ENCODE measurements at places on chromosomes 7 and 10. TPM values are rescaled to one million over a fixed set of nuclear protein-coding genes. Genes with fewer than 3 reads are reported as not detected.

The GRB10 gene
- 43.7 TPM for polyA plus RNA-seq

The IL6 gene
- 16.5 TPM for polyA plus RNA-seq

The TCAF2 gene
- 6.4 TPM for polyA plus RNA-seq

The TRIL gene
- 0.78 TPM for polyA plus RNA-seq

The CALML5 gene
- not detected for polyA plus RNA-seq

The ZNF212 gene
- polyA plus RNA-seq = 3.3 TPM

The IFIT5 gene
- 1.0 TPM for polyA plus RNA-seq

The CNNM1 gene
- not detected for polyA plus RNA-seq

The IDE gene
- 10.7 TPM for polyA plus RNA-seq

The SFMBT2 gene
- polyA plus RNA-seq = 0.08 TPM

DNA sequence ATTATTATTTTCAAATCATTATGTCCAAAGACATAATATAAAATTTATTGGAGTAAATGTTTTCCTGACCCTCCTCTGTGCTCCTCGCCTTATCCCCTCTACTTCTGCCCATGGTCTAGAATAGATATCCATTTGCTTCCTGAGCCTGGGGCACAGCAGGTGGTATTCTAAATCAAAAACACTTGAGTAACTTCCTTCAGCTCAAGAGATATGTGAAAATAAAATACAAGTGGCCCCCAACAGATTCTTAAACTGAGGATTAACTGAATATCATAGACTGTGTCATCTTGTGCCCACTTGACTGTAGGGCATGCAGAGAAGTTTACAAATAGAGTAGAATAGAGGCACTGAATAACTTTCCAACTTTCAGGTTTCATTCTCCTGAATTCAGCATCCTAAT lies 59.1 kb downstream of the HGF start:
- no peak overlapping the region for H3K4me3 ChIP-seq
- H3K36me3 ChIP-seq = no peaks in the 10 kb centered on the region
- H3K27me3 ChIP-seq = no peaks in the 10 kb centered on the region
- no peak for DNase-seq
- H3K27ac ChIP-seq = no peak overlapping the region
- H3K4me1 ChIP-seq = no peaks in the 10 kb centered on the region

GRCh38 chr7:32164341-32164996 lies 94.3 kb upstream of the PDE1C start:
- no peaks in the 10 kb centered on the region for H3K36me3 ChIP-seq
- no peak overlapping the region for H3K4me3 ChIP-seq
- DNase-seq = peak; percentile 70
- peaks cover 26% of the 10 kb centered on the region for H3K4me1 ChIP-seq

DNA sequence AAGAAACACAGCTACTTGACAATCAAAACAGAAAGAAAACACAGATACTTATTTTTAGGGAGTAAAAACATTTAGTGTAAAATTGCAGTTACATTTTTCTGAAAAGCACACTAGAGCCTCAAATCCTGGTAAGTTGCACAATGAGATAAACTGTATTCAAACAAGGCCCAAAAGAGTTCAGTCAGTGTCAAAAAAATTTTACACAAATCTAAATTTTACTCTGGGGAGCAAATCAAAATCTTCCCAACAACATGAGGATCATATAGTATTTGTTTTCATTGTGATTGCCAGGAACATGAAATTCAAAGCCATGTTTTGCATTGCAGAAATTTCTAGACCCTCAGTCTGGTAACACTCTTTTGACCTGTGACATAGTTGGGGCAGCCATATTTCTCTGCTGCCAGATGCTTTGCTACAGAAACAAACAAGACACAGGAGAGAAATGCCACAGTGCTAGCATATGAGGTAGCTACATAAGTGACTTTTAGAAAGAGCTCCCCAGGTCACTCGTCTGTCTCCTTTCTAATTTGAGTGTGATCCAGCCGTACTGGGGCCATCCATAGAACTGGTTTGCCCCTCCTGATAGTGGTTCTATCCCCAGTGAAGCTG lies 49.6 kb downstream of the PDE1C start:
- no peak overlapping the region for H3K27ac ChIP-seq
- no peak for DNase-seq
- no peaks in the 10 kb centered on the region for H3K36me3 ChIP-seq
- no peaks in the 10 kb centered on the region for H3K4me1 ChIP-seq
- no peaks in the 10 kb centered on the region for H3K27me3 ChIP-seq

- peak; percentile 77 for DNase-seq
- peak overlapping the region; percentile 65 for H3K27ac ChIP-seq
- H3K4me3 ChIP-seq = no peak overlapping the region
- H3K36me3 ChIP-seq = no peaks in the 10 kb centered on the region
Measured at GRCh38 chr7:120583899-120584586, 273.9 kb downstream of the TSPAN12 start.

DNA sequence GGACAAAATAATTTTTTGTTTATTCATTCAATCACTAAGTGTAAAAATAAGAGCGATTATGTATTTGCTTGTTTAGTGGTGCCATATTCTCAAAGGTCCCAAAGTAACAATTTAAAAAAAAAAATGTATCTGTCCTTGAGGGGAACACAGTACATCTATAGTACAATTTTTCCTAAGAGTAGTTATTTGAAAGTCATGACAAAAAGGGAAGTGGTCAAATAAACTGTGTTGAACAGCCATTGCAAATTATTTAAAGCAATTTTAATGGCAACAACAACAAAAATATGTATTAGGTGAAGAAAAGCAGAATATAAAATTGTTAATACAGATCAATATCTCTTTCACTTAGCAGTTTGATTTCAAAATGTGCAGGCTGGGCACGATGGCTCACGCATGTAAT lies 943.5 kb downstream of the CNTNAP2 start:
- H3K4me1 ChIP-seq = no peaks in the 10 kb centered on the region
- no peaks in the 10 kb centered on the region for H3K27me3 ChIP-seq
- H3K27ac ChIP-seq = no peak overlapping the region
- H3K36me3 ChIP-seq = no peaks in the 10 kb centered on the region

- peaks cover 39% of the 10 kb centered on the region for H3K4me1 ChIP-seq
- peak; percentile 63 for DNase-seq
- H3K4me3 ChIP-seq = peak overlapping the region; percentile 79
- H3K27ac ChIP-seq = peak overlapping the region; percentile 93
Measured at GRCh38 chr10:14010101-14010558, 320.6 kb downstream of the FRMD4A start.

GRCh38 chr10:102064868-102065560 lies at the start of gene HPS6:
Gene HPS6, plus strand, starts transcription at chr10:102065349. Its CDS starts 126 bp downstream, at chr10:102065475.
- peak; percentile 90 for DNase-seq
- H3K4me3 ChIP-seq = peak within 1 kb of the TSS; percentile 62
- no peaks in the 10 kb centered on the region for H3K36me3 ChIP-seq

- no peak for DNase-seq
- H3K27ac ChIP-seq = no peak overlapping the region
- no peaks in the 10 kb centered on the region for H3K36me3 ChIP-seq
- no peak overlapping the region for H3K4me3 ChIP-seq
- H3K27me3 ChIP-seq = no peaks in the 10 kb centered on the region
Measured at GRCh38 chr10:22854935-22855421, 72.9 kb upstream of the ARMC3 start.

DNA sequence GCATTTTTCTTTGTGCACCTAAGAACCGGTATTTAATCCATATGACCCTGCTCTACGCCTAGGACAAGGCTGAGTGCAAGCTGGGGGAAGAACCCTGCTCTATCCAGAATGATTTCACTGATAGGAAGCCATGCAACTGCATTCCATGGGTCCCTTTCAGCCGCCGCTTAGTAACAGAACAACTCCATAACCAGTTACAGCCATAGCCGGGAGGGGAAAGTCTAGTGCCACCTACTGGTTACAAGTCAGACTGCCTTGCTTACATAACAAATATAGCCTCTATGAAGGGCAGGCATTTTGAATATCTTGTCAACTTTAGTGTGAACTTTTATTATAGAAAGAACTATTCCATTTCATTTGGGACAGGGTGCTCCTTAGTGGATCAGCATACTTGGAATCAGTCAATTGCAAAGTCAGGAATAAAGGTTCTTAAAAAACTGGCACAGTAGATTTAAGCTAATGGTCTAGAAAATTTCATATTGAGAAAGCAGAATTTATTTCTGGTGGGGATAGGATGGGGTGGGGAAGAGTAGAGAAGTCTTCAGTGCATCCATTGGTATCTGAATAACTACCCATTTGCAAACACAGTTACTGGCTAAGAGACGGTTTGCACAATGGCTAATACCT lies 521.7 kb downstream of the ADRA2A start:
- H3K36me3 ChIP-seq = no peaks in the 10 kb centered on the region
- H3K4me3 ChIP-seq = no peak overlapping the region
- H3K4me1 ChIP-seq = no peaks in the 10 kb centered on the region
- H3K27me3 ChIP-seq = no peaks in the 10 kb centered on the region
- H3K27ac ChIP-seq = no peak overlapping the region

DNA sequence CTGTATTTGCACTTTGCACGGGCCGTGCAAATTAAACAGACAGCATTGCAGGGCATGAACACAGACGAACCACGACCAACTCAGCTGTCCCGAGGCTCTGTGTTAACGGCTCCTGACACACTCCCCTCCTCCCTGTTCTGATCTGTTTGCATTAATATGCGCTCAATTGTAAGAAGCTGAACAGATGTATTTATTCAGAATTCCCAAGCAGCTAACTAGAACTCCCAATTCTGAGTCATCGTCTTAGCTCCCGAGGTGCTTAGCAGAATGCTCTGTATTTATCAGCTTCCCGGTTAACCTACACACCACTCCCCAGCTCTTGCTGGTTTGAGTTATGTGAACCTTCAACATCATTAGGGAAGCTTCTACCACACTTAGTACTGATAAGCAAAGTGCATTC lies 286.4 kb downstream of the PTPRN2 start:
- H3K4me3 ChIP-seq = no peak overlapping the region
- no peak overlapping the region for H3K27ac ChIP-seq

DNA sequence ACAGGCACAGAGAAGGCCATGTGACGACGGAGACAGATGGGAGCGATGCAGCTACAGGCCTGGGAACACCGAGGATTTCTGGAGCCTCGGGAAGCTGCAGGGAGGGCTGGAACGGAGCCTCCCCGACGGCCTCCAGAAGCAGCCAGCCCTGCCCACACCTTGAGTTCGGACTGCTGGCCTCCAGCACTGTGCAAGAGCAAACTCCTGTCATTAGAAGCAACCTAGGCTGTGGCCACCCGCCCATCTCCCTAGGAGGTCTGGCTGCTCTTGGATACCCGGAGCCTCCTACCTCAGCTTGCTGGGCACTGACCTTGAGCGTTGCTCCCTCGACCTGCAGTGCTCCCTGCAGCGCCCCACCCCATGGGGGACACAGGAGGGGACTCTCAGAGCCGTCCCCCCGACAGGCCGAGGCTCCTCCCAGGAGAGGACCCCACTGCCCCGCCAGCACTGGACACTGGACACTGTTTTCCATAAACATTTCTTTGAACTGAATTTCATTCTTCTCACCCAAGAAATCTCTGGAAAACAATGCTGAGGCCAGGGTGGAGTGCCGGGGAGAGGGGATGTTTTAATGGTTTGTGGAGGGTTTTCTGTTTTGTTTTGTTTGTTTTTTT lies 22.5 kb upstream of the TNRC18 start:
- DNase-seq = no peak
- H3K27ac ChIP-seq = no peak overlapping the region
- H3K4me3 ChIP-seq = no peak overlapping the region
- H3K4me1 ChIP-seq = no peaks in the 10 kb centered on the region

GRCh38 chr7:139937715-139938114 lies 108.7 kb downstream of the TBXAS1 start:
- H3K27me3 ChIP-seq = no peaks in the 10 kb centered on the region
- no peaks in the 10 kb centered on the region for H3K36me3 ChIP-seq
- H3K4me1 ChIP-seq = peaks cover 3% of the 10 kb centered on the region
- H3K4me3 ChIP-seq = no peak overlapping the region
- peak; percentile 13 for DNase-seq
- no peak overlapping the region for H3K27ac ChIP-seq

DNA sequence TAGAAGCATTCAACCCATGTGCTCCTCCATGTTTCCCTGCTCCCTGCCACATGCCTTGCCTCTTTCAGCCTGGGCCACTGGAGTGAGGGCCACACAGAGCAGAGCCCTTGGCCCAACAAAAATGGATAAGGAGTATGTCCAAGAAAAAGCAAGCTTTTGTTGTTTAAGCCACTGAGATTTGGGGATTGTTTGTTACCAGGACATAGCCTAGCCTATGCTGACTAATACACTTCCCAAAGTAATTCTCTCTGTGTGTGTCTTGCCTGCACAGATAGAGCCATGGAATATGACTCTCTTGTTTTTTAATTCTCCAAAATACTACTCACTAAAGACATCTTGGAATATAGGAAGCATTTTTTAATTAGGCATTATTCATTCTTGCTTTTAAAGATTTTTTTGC lies 13.5 kb upstream of the ITIH2 start:
- no peaks in the 10 kb centered on the region for H3K36me3 ChIP-seq
- DNase-seq = no peak
- no peaks in the 10 kb centered on the region for H3K27me3 ChIP-seq
- no peak overlapping the region for H3K4me3 ChIP-seq

DNA sequence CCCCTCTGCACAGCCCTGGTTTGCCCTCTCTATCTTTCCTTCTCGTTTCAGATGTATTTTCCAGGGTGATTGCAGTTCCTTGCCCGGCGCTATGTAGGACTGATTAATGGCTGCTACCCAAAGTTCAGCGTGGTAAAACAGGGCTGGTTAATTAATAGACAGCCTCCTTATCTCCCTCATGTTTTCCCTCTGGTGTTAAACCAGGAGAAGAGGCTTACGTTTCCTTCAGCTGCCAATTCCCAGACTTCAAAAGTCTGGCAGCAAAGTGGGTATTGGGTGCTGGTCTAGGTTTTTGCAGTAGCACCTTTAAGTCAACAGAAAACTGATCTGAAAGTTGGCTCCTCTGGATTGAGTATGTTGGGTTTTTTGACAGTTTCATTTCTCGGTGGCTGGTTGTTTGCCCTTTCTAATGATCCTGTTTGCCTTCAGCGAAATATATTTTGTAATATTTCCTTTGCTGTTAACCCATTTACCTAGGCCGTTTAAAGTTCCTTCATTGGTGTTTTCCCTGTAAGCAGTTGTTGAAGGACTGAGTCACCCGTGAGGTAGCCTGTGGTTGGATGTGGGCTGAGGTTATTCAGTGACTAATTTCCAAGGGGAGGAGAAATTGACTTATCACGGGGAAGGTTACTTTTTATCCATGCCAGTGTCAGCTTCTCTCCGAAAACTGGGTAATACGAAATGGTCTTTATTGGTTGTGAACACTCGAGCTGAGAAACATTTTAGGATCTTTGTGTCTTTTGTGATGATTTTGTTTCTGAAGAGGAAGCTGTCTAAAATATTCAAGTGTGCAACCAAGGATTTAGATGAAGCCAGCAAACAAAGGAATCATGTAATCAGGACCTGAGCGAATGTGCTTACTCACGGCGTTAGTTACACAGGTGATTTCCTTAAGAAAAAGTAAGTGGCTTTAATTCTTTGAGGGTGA lies 257.2 kb downstream of the KIAA1217 start:
- DNase-seq = no peak
- peaks cover 6% of the 10 kb centered on the region for H3K4me1 ChIP-seq
- no peak overlapping the region for H3K27ac ChIP-seq
- H3K36me3 ChIP-seq = no peaks in the 10 kb centered on the region
- no peaks in the 10 kb centered on the region for H3K27me3 ChIP-seq

GRCh38 chr7:155798673-155799439 lies 13.4 kb downstream of the SHH start:
- H3K4me1 ChIP-seq = peaks cover 8% of the 10 kb centered on the region
- peaks cover 26% of the 10 kb centered on the region for H3K27me3 ChIP-seq
- no peak overlapping the region for H3K27ac ChIP-seq
- H3K4me3 ChIP-seq = no peak overlapping the region
- no peaks in the 10 kb centered on the region for H3K36me3 ChIP-seq
- no peak for DNase-seq

- no peak overlapping the region for H3K4me3 ChIP-seq
- H3K4me1 ChIP-seq = peaks cover 11% of the 10 kb centered on the region
- no peak for DNase-seq
Measured at GRCh38 chr10:60845038-60845437, 66.8 kb downstream of the CDK1 start.

- H3K27me3 ChIP-seq = no peaks in the 10 kb centered on the region
- no peak for DNase-seq
- no peaks in the 10 kb centered on the region for H3K36me3 ChIP-seq
- H3K4me1 ChIP-seq = no peaks in the 10 kb centered on the region
Measured at GRCh38 chr10:22875581-22875980, 52.3 kb upstream of the ARMC3 start.
